ENCODE measurements at places on chromosomes 16 and 17.

DNA sequence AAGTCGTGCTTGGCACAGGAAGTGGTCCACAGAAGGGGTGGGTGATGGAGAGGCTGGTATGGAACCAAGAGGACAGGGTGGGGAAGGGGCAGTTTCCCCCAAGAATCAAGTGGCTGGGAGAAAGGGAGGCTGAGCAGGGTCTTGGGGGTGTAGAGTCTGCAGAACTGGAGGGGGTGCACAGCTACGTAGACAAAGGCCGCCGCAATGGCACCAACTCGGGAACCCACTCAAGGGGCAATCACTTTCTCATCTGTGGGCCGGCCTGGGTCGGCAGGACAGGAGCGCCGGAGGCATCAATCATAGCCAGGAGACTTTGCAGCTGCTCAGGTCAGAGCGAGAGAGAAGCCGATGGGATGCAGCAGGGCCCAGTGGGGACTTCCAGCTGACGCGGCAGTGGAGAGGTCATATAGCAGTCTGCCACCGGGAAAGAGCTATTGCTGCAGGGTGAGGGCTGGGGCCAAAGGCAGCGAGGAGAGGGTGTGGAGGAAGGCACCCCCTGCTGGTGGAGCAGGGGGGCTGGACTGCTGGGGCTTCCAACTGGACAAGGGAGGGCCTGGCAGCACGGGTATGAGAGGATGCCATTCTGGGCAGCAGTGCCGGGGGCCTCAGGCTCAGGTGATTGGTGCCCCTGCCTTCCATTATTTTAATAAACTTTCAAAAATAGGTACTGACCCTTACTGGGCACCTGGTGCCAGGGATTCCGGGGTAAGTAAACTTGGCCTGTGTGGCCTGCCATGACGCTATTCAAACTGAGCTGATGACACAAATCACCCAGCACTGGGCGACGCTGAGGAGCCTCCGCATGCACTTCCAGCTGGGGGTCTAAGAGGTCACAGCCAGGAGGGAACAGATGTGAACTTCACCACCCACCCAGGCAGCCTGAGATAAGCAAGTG lies 52.5 kb upstream of the MTSS2 start:
- peak; percentile 67 for DNase-seq

DNA sequence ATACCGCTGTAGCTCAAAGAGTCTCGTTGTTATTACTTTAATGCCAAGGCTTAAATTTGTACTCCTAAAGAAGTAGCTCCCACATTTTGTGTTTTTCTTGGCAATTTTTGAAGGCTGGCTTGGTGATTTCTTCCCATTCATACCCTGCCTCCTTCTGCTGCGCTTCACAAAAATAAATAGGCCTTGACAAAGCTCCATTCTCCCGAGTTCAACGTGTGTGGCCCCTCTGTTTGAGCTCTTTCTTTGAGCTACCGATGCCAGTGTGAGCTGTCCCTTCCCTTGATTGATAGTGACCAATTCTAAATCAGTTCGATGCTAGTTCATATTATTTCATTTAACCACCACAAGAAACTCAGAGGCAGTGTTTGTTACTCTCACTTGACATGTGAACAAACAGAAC lies 96.8 kb downstream of the MAP2K6 start:
- no peak for DNase-seq

- no peak for DNase-seq
Observed at GRCh38 chr17:882827-883585, 96.6 kb downstream of the NXN start.

- no peak for DNase-seq
Observed at GRCh38 chr17:75036643-75037268, 10.0 kb downstream of the ATP5PD start.

- DNase-seq, result no peak
Observed at GRCh38 chr16:69823831-69824563, 61.9 kb downstream of the WWP2 start.

DNA sequence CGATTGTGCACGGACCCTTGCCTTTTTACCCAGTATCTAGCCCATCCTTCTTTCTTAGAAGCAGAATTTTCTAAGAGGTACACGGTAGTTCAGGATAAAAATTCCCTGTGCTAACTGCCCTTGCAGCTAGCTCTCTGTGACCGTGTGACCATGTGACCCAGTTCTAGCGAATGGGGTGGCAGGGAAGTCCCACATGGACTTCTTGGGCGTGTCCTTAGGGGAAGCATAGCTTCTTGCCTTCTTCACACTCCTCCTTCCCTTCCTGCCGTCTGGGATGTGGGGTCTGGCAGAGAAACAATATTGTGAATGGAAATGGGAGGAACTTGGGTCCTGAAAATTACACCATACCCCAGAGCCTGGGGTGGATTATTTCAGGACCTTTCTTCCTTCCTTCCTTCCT lies 670.7 kb downstream of the MAF start:
- DNase-seq, result no peak

GRCh38 chr17:45227926-45228762 lies 6.5 kb downstream of the FMNL1 start:
- no peak for DNase-seq

DNA sequence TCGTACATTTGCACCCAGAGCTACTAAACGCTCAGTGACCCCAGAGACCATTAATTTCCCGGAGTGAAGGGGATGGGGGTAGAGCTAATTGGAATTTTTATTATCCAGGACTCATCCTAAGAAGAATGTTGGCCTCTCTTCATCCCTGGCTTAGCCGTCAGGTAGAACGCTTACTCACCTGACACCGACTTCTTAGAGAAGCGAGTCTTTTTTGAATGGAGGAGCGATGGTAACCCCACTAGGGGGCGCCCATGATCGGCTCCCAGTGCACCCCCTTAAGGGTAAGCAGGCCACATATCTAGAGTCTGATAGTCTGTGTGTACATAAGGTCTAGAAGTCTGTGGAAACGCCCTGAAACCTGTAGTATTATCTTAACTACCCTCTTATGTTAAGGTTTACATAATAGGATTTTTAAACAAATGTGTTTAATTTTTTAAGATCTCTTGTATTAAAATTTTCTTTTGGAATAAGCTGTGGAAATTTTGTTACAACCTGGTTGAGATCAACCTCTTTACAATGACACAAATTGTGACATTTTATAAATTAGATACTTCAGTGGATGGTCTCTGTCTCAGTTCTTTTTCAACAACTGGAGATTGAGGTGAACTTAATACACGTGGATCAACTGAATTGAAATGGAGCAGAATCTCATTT lies 229.8 kb downstream of the CPPED1 start:
- DNase-seq, result peak; percentile 72

- no peak for DNase-seq
Observed at GRCh38 chr17:17880577-17881196, 43.9 kb upstream of the SREBF1 start.

DNA sequence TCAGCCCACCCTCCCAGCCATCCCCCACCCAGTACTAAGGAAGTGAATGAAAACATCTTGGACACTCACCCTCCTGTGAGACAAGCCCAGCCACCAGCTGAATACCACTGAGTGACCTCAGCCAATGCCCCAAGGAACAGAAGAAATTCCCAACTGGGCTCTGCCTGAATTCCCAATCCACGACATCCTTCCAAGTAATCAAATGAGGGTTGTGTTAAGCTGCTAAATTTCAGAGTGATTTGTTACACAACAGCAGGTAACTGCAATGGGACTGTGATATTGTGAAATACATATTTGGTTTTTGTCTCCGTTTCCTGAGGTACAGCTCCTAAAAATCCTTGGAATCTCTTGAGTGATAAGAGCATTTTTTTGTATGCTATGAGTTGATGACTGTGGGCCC lies 578.7 kb upstream of the CDH11 start:
- DNase-seq, result no peak

GRCh38 chr17:47990962-47991731 lies 20.2 kb downstream of the CDK5RAP3 start:
- no peak for DNase-seq

DNA sequence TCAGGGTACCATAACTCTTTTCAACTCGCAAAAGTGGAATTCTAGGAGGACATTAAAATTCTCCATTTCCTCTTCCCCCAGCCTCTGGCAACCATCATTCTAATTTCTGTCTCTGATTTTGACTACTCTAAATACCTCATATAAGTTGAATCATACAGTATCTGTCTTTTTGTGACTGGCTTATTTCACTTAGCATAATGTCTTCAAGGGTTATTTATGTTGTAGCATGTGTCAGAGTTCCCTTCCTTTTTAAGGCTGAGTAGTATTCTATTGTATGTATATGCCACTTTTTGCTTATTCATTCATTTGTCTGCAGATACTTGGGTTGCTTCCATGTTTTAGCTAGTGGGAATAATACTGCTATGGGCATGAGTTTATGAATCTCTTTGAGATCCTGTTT lies 12.0 kb downstream of the RNF135 start:
- no peak for DNase-seq

- peak; percentile 77 for DNase-seq
Observed at GRCh38 chr16:70250748-70251628, 752 bp downstream of the EXOSC6 start.
